Right kidney (tissue), 9 donors: ENCODE measurements at places on chromosomes 5 and 9.

GRCh38 chr9:117757561-117758190 is 53.5 kb downstream of the TLR4 start:
- no peak for DNase-seq

DNA sequence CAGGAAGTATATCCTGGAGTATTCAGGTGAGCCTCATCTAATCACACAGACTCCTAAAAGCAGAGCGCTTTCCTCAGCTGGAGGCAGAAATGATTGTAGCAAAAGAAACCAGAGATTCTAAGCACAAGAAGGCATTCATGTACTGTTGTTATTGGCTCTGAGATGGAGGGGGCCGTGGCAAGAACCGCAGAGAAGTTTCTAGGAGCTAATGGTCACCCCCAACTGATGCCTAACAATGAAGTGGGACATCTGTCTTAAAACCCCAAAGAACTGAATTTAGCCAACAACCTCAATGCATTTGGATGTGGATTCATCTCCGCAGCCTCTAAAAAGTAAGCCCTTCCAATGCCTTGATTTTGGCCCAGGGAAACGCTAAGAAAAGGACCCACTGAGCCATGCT is 76.3 kb downstream of the ADAMTSL1 start:
- no peak for DNase-seq

GRCh38 chr5:163916376-163916775 is 411.0 kb downstream of the MAT2B start:
- peak; percentile 0 for DNase-seq

- DNase-seq = no peak
These were observed 89.3 kb downstream of the FEM1C start for GRCh38 chr5:115455301-115455707.
